NCI-H510A (cell line): ENCODE measurements at places on chromosomes 16 and 17.

DNA sequence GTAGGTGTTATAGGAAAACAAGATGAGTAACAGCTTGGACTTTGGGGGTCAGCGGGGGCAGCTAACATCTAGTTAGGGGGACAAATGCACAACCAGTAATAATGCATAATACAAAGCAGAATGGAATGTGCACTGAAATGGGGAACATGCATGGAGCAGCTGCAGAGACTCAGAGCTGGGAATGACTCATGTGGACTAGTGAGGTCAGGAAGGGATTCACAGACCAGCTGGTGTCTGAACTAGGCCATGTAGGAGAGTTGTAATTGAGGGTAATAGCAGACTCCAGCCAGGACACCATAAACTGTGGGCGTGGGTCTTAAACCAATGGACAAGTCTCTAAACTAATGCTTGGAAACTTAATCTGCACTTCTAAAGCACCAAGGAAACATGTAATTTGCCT is 176.8 kb upstream of the ASIC2 start:
- no peak for DNase-seq

DNA sequence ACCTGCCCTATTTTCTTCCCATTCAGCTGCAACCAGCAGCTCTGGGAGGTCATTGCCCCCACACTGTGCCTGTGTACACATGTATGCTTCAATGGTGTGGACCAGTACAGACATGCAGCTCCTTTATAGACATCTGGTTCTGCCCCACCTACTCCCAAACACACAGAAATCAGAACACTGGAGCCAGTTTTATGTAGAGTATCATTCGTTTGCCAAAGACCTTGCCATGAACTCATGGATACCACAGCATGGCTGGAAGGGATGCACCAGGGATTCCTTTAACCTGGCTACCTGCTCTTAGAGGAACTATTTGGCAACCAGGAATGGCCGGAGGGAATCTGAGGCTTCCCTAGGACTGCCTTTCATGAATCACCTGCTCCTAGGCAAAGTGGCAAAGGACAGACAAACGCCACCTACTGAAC is 60.4 kb downstream of the ZFHX3 start:
- DNase-seq = no peak

GRCh38 chr16:49734331-49734730 is 121.6 kb downstream of the ZNF423 start:
- DNase-seq = no peak

GRCh38 chr16:80936410-80936809 is 70.3 kb downstream of the CMC2 start:
- DNase-seq = no peak

DNA sequence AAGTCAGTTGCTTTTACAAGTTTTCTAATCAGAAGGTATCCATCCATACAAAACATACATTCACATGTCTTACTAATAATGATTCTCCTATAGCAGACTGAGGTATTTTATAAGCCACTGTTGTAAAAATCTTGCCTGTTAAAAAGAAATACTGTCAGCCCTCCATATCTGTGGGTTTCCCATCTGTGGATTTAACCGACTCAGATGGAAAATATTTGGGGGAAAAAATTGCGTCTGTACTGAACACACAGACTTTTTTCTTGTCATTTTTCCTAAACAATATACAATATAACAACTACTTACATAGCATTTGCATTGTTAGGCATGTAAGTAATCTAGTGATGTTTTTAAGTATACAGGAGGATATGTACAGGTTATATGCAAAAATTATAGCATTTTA is 90.4 kb downstream of the PARN start:
- DNase-seq = no peak

GRCh38 chr16:80337786-80338185 is 203.0 kb upstream of the DYNLRB2 start:
- DNase-seq = no peak

DNA sequence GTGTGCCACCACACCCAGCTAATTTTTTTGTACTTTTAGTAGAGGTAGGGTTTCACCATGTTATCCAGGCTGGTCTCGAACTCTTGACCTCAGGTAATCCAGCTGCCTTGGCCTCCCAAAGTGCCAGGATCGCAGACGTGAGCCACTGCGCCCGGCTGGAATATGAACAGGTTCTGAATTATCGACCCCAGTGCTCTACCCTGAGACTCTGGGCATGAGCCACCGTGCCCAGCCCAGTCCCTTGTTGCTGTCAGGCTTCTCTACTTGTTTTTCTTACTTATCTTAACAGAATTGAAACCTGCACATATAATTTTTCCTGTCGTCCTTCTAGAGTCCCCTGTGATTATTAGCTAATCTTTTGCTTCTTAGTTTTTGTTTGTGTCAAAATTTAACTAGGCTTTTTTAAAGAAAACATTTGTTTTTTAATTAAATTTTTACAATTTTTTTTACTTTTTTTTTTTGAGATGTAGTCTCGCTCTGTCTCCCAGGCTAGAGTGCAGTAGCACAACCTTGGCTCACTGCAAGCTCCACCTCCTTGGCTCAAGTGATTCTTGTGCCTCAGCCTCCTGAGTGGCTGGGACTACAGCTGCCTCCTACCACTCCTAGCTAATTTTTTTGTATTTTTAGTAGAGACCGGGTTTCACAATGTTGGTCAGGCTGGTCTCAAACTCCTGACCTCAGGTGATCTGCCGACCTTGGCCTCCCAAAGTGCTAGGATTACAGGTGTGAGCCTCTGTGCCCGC is 66.7 kb downstream of the AP2B1 start:
- DNase-seq = no peak

DNA sequence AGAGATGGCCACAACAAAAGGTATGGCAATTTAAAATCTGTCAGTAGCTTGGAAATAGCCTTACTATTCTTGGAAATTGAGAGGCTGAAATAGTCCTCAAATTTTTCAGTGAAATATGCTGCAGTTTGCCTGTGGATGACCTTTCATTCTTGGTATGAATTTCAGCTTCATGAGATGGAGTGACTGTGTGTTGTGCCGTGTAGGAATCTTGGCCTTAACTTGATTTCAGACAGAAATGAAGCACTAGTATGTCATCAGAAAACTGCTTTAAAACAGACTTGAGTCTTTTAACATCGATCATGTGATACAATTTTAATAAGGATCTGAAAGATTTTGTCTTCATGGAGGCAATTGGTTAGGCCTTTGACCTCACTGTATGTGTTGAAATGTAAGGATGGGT is 247.2 kb downstream of the CNTNAP4 start:
- DNase-seq = no peak
